Activated gamma-delta T cell treated with anti-CD3 and anti-CD28 coated beads, Interleukin-2, amount 50 U/mL, for 16 hours (primary cell): ENCODE measurements at places on chromosomes 13 and 19.

DNA sequence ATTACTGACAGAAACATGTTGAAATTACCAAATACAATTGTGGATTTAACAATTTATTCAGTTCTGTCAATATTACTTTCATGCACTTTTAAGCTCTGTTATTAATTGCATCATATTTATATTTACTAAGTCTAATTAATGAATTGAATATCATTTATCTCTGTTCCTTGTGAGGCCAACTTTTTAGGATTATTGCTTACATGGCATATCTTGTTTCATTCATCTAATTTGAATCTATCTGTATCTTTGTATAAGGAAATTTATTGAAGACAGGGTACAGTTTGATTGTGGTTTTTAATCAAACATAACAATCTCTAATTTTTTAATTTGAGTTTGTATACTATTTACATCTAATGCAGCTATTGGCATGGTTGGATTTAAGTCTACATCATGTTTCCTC, 249.9 kb upstream of the GPC6 start:
- no peak for DNase-seq

DNA sequence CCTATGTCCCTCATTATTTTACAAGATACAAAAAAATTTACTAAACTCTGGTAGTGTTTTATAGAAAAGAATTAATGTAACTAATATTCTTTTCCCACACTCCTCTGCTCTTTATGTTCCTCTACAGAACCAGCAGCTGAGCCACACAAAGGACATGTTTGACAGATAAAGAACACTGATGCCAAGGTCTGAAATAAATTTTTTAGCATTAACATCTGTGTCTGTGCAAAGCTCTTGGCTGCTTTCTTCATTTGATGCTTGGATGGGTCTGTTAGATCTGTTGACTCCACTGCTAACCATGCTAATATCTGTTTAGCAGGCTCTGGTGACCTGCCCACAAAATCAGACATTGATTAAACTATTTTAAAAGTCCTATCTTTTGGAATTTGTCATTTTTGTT, 2363.8 kb downstream of the PCDH9 start:
- no peak for DNase-seq

DNA sequence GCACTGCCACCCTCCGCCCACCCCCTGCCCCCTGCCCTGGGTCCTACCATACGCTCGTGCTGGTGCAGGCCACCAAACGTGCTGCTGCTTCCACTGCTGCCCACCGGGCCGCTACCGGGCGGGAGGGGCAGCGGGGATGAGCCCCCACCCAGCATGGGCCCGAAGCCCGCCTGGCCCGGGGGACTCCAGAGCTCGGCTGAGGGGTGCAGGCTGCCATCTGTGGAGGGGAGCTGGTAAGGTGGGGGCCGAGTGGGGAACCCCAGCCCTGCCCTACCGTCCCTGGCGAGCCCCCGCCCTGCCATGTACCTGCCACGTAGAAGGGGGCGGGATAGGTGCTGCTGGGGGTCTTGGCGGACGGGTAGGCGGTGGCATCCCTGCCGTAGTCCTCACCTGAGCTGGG, 16.7 kb upstream of the UQCR11 start:
- no peak for DNase-seq

DNA sequence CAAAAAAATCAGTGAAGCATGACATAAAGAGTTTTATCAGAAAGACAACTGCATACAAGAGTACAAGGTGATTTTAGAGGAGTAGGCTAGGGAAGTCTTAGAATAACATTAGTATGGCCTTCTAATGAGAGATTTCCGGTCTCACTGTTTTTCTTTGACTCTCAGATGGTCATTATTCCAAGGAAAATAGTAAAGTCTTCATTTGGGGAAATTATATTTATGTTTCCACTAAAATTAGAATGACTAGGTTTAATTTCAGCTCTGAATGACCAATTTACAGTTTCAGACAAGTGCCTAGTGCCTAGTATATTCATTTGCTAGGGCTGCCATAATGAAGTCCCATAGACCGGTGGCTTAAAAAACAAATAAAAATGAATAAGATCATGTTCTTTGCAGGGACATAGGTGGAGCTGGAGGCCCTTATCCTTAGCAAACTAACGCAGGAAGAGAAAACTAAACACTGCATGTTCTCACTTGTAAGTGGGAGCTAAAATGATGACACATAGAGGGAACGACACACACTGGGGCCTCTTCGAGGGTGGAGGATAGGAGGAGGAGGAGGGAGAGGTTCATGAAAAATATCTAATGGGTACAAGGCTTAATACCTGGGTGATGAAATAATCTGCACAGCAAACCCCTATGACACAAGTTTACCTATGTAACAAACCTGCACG, 303.1 kb downstream of the PCDH9 start:
- no peak for DNase-seq

DNA sequence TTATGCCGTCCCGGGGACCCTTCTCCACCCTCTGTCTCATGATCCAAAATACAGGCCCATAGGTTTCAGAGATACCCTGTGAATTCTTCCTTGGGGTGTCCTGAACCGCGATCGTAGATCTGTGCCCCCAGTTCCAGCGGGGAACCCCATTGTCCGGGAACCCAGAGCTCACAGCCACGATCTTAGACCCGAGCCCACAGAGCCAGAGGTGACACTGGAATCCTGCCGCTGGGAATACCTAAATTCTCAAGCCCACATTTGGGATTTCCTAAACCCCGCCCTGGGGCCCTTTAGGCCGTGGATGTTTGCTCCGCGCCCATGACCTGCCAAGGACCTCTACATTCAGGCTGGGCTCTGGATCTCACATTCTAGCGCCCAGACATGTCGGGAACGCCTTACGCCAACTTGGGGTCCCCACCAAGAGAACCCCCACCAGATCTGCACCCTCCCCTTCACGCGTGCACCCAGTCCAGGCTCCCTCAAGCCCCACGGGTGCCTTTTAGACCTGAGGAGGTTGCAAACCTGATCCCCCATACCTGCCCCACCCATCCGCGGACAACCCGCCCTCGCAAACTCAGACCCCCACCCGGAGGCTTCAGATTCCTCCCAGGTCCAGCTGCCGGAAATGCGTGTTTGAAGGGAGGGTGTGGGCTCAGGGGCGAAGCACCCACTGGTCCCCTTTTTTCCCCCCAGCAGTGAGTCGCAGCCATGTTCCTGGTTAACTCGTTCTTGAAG, 605 bp downstream of the CAPNS1 start:
- DNase-seq = peak; percentile 8

DNA sequence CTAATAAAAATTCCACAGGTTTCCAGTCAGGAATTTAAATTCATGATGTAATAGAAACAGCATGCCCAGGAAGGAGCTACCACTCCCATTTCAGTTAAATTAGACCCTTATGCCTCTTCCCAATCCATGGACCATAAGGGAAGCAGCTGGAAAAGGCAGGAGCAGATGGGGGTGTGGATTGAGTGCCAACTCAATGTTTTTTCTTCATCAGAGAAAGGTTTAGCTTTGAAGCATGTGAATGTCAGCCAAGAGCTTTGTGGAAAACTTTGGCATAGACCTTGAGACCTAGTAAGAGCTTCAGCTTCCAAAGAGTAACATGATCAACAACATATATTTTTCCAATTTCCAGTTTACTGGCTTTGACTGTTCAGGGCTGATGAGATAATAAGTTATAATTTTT, 2139.9 kb downstream of the PCDH9 start:
- no peak for DNase-seq

GRCh38 chr19:33298146-33298911, 4.0 kb downstream of the CEBPA start:
- DNase-seq = no peak

- DNase-seq = no peak
Observed at GRCh38 chr13:31455581-31455980, 255.8 kb downstream of the B3GLCT start.

DNA sequence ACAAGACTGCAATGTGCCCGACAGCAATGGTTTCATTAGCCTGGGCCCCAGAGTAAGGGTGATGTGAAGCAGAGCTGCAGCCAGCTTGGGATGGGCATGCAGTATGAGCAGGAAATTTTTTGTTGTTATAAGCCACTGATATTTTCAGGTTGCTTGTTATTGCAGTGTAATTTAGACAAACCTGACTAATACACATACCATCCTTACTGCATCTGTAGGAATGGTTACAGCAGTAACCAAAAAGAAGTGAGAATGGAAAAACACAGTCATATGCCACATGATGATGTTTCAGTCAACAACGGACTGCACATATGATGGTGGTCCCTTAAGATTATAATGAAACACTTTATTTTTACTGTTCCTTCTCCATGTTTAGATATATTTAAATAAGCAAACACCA, 8.6 kb upstream of the POMP start:
- no peak for DNase-seq

DNA sequence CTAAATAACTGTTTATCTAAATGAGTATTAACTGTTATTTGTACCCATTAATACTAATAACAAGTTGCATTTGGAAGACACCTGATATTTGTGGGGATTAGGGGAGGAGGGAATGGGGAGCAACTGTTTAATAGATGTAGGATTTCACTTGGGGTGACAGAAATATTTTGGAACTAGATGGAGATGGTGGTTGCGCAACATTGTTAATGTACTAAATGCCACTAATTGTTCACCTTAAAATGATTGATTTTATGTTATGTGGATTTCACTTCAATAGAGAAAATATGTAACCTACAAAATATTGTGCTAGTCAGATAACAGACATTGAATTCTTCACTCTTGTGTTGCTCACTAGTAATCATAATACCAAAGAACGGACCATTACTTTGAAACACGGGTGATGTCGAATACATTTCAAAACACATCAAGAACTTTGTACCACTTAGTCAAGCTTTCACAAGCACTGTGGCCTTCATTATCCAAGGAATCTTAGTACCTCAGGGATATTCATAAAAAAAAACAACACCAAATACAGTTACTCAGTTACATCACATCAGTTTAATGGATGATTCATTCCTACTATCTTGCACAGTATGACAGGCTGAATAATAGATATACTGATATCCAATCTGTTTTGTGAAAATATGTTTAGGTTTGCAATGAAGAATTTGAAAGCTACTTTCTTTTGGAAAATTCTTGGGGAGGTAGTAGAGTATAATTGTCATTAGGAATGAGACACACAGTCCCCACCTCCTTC, 721.8 kb downstream of the PCDH9 start:
- no peak for DNase-seq

DNA sequence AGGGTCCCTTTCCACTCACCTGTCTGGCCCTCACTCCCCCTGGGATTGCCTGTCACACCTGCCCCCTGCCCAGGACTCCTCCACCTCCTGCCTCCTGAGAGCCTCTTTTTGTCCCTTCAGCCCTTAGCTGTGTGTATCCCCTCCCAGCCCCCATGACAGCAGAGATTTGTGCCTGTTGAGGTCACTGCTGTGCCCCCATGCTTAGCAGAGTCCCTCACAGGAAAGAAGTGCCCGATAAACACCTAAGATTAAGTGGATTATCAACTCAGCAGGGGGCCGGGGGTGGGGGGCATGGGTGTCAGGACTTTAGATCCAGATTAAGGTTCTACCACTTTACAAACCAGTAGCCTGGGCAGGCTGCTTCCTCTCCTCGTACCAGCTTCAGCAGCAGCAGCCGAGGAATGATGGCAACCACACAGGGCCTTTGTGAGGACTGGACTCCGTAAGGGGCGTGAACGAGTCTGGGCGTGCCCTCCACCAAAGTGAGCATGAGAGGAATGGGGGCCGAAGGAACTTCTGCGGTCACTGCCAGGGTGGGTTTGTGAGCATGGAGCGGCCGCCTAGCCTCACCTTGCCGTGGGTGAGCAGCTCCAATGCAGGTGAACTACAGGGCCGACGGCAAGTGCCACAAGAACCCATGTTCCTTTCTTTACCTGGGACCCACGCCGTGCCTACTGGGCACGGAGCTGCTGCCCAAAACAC, 36.1 kb downstream of the ZNF787 start:
- DNase-seq = no peak

DNA sequence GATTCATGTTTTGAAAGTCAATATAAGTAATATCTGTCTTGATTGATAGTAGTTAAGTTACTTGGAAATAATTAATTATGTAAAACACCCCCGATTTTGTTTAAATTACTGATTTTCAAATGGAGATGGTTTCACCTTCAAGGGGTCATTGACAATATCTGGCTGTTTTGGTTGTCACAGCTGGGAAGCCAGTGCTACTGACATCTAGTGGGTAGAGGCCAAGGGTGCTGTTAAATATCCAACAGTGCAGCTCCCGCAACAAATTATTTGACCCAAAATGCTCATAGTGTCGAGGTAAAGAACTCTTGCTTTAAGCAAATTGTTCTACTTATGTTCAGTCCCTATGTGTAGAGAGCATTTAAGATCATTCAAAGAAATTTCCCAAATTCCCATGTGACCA, 50.6 kb upstream of the PCDH20 start:
- DNase-seq = no peak

- no peak for DNase-seq
Observed at GRCh38 chr19:41023193-41023592, 32.1 kb downstream of the CYP2B6 start.

- DNase-seq = peak; percentile 85
Observed at GRCh38 chr19:27793644-27794493, 1419.1 kb downstream of the UQCRFS1 start.

- no peak for DNase-seq
Observed at GRCh38 chr13:112601371-112601770, 13.4 kb upstream of the TUBGCP3 start.

- no peak for DNase-seq
Observed at GRCh38 chr13:103099722-103100293, 33.6 kb upstream of the SLC10A2 start.

- DNase-seq = no peak
Observed at GRCh38 chr19:12987190-12987589, 8.1 kb upstream of the NFIX start.

DNA sequence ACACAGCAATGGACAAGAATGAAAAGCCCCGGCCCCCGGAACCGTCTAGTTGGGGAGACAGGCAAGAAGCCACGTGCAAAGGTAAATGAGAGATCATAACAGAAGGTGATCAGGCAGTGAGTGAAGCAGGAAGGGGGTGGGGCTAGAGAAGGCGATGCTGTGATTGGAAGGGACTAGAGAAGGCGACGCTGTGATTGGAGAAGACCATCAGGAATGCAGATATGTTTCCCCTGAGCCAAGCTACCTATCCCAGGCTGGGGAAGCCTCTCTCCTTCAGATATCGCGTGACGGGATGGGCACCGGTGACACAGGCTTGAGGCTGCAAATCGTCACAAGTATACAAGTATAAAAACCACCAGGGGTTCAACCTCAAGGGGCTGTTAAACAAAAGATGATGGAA, 21.8 kb downstream of the DCAF15 start:
- no peak for DNase-seq

DNA sequence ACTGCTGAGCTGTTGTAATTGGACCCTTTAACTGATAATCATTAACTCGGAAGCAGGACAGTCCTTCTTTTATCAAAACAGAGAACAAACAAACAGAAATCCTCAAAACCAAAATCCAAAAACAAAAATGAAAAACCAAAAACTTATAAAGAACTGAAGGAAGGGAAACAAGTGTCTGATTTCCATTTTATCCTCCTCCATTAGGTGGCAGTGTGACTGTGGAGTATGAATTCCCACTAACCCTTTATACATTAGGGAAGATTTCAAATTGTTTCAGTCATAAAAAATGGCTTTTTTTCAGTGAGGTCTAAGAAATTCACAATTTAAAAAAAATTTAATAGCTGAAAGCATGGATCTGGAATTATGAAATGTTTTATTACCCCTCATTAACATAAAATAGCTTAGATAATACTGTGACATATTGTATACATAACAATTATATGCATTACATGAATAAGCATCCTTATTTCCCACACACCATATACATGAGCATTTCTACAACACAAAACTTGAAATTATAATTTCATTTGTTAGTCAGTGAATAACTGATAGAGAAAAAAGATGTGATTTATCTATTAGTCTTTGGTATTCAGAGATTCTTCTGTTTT, 1074.3 kb upstream of the PCDH9 start:
- no peak for DNase-seq

GRCh38 chr13:39787086-39787487, 131.6 kb downstream of the COG6 start:
- no peak for DNase-seq
